ENCODE measurements at places on chromosomes 2 and 18. TPM values are rescaled to one million over a fixed set of nuclear protein-coding genes. Genes with fewer than 3 reads are reported as not detected.

The BUB1 gene
- 14.4 TPM for total RNA-seq

The PHLPP1 gene
- total RNA-seq: 31.9 TPM

The CLEC4F gene
- total RNA-seq: not detected

The CPLX4 gene
- 0.22 TPM for total RNA-seq

The TTLL4 gene
- total RNA-seq: 29.8 TPM

The MAT2A gene
- total RNA-seq: 112 TPM

The PPIL3 gene
- total RNA-seq: 43.9 TPM

The GAD1 gene
- 17.2 TPM for total RNA-seq

The TPO gene
- total RNA-seq: 0.06 TPM

The DCC gene
- 16.6 TPM for total RNA-seq

The ARHGAP25 gene
- 7.2 TPM for total RNA-seq

The HOXD12 gene
- total RNA-seq: not detected

The CEBPZOS gene
- total RNA-seq: 32.6 TPM

The RNF25 gene
- 41.8 TPM for total RNA-seq

The SMYD5 gene
- 14.2 TPM for total RNA-seq

The CHAC2 gene
- total RNA-seq: 2.2 TPM

The GALNT14 gene
- total RNA-seq: 8.4 TPM

The UGT1A1 gene
- not detected for total RNA-seq

The DSC2 gene
- 24.8 TPM for total RNA-seq

The ZNF804A gene
- 3.7 TPM for total RNA-seq

The SERPINB3 gene
- not detected for total RNA-seq

The ZNF385B gene
- 5.0 TPM for total RNA-seq

The PROKR1 gene
- total RNA-seq: 5.8 TPM

The STARD6 gene
- total RNA-seq: 0.22 TPM

The BAZ2B gene
- 174 TPM for total RNA-seq

The AOX1 gene
- 9.2 TPM for total RNA-seq

The PSD4 gene
- 6.4 TPM for total RNA-seq

The RAB6C gene
- 1.6 TPM for total RNA-seq

The UGT1A5 gene
- not detected for total RNA-seq

Data from spinal cord (tissue), 10 donors.